ENCODE measurements at places on chromosomes 3 and 15.

GRCh38 chr15:90465930-90466567, 63.7 kb upstream of the CRTC3 start:
- DNase-seq = no peak

DNA sequence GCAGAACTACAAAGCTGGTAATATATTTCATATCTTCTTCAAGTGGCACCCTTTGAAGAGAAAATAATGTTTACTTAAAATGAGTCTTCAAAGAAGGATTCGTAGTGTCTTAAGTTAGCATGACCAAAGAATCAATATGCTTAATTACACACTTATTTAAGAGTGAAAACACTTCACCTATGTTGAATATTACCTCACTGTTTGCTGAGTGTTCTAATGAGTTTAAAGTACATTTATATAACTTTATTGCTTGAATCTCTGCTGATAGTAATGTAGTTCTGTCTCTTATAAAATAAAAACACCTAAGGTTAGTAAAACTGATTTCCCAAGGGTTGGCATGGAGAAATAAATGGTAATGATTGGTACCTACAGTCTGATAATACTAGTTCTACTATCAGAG, 143.3 kb upstream of the SLC2A2 start:
- no peak for DNase-seq

DNA sequence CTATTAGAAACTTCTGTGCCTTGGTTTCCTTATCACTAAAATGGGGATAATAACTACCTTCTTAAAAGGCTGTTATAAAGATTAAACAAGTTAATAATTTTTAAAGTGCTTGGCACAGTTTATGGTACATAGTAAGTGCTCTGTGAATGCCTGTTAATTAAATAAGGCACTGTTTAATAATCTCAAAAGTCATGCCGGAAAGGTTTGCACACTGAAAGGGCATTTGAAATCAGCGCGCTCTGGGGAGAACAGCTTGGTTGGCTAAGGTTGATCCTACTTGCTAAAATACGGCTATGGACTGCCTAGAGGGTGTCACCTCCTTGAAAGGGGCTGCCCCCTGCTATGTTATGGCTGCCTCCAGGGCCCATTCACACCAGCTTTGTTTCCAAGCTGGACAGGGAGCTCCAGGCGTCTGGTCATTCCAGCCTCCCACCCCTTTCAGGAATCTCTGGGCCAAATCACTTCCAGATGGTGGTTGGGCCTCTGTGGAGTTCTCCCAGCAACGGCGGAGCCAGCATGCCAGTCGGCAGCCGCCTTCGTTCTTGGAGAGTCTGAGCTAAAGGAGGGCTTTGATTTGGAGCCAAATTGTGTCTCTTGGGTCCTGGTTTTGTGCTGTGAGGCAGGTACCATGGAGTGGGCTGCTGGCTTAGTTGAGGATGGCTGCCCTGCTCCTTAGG, 5.9 kb downstream of the FLNB start:
- no peak for DNase-seq

GRCh38 chr3:4828279-4829030, 150.8 kb upstream of the BHLHE40 start:
- peak; percentile 68 for DNase-seq

- DNase-seq = no peak
Measured at GRCh38 chr3:70744536-70744935, 432.1 kb upstream of the MDFIC2 start.

DNA sequence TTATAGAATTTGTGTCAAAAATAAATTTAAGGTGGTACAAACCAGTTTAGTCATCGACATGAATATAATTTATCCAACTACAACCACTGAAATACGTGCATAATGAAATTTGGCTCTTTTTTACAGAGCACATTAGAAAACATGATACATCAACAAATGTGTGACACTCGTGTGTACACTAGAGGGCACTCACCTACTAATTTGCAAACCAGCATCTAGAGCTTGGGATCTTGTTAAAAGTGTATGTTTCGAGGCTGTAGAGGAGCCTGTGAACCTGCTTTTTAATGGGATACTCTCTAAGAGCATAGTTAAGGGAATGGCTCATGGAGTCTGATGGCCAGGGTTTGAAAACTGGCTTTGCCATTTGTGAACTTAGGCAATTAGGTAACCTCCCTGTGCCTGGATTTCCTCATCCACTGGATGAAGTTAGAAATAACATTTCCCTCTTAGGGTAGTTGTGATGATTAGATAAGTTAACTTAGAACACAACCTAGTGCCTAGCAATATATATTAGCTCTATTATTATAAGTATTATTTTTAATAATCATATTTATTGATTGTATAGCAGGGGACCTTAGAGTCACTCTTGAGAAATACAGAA, 8.8 kb upstream of the CPOX start:
- peak; percentile 60 for DNase-seq

DNA sequence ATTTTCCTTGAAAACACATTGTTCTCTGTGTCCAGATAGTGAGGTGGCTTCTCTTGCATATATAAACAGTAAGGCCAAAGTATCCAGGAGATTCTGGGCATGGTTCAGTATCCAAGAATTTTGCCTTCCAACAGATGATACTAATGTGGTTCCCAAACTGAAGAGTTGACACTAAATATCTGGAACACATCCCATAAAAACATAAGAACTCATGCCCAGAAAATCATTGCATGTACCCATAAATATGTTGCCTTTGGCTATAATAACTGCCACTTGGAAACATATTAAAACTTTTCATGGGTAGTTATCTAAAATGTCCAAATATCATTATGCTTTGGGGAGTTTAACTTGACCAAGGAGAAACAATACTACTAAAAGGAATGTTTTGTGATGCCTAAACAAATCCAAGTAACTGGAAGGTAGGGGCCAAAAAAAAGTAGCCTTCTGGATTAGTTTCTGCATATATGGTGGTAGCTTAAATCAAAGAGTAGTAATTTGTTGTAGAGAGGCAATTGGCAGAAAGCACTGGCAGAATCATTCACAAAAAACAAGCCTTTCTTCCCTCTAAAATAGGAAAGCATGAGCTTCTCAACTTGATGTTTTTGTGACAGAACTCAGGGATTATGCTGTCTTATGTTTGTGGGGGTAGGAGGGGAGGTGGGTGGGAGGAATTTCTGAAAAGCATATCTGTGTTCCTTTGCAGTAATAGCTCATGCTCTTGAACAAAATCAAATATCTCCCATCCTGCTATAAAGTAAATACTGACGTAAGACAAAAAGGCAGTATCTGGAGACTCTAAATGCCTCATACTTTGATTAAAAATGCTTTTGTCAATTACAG, 753.9 kb downstream of the TUSC7 start:
- no peak for DNase-seq

DNA sequence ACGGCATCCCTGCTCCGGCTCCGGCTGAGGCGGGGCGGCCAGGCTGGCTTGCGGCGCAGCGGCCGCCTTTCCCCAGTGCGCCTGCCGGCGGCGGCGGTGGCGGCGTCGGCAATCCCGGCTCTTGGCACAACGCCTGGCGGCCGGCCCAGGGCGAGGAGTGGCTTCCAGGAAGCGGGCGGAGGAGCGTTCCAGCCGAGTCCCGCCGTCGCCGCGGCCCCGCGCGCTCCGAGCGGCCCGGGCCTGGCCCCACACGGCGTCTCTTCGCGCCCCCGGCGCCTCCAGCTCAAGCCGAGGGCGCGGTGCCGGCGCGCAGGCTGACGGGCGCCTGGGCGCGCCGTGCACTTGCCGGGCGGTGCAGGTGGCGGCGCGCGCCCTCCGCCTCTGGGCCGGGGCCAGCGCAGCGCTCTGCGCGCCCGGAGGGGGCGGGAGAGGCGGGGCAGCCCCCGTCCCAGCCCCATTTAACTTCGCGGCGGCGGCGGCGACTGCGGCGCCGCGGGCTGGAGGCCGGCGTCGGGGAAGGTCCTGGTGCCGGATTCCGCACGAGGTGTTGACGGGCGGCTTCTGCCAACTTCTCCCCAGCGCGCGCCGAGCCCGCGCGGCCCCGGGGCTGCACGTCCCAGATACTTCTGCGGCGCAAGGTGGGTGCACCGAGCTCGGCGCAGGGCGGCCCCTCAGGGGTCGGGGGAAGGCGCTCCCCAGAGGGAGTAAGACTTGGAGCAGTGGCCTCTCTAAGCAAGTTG, at the start of gene ADAMTSL3:
TSS of gene ADAMTSL3 (plus strand) at position 485 of the 740 bp plus-strand sequence. CDS start 1,639 bp downstream, outside the sequence.
- no peak for DNase-seq

- DNase-seq = no peak
Measured at GRCh38 chr3:193805448-193805847, 212.4 kb downstream of the OPA1 start.

DNA sequence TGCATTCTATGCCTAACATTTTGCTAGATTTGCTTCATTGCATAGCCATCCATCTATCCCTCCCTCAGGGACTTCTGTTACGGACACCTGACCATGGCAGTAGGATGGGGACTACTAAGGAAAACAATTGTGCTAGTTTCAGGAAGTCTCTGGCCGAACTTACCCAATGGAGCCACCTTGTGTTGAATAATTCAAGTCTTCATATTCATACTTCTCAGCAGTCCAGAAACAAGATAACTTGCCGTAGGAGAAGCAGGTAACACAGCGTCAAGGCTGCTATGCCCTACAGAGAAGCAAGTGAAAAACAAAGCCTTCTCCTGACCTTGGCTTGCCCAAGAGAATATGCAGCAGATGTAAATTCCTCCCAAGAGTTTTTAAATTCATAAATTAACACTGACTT, 685.3 kb downstream of the GRM7 start:
- DNase-seq = no peak

- no peak for DNase-seq
Measured at GRCh38 chr3:65854606-65855304, 184.0 kb downstream of the MAGI1 start.

GRCh38 chr15:98824595-98824994, 176.3 kb downstream of the IGF1R start:
- DNase-seq = no peak

- no peak for DNase-seq
Measured at GRCh38 chr3:81218023-81218422, 543.4 kb downstream of the GBE1 start.

- DNase-seq = no peak
Measured at GRCh38 chr3:146072061-146072460, 88.9 kb downstream of the PLOD2 start.

GRCh38 chr3:10011631-10012030, 14.6 kb upstream of the FANCD2 start:
- no peak for DNase-seq

GRCh38 chr3:190902292-190902691, 39.8 kb upstream of the GMNC start:
- DNase-seq = peak; percentile 3

GRCh38 chr15:77312523-77312922, 107.4 kb downstream of the PEAK1 start:
- DNase-seq = no peak

DNA sequence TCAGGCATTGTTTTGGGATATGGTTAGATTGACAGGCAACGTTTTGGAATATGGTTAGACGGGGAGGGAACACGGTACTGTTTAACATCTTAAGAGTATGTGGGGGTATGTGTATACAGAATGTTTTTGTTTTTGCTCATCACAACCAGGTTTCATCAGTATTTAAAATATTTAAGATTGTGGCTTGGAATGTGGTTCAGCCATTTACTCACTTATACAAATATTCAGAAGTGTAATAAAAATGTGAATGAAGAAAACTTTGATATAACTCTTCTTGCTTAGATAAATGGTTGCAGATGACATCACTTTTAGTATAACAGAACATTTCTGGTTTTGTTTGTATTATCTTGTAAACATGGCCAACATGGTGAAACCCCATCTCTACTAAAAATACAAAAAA, 3.9 kb upstream of the PAK2 start:
- DNase-seq = no peak

Measured in inflammatory macrophage treated with lipopolysaccharide for 1 hour (primary cell).